Liver (tissue), 10 donors: ENCODE measurements at places on chromosomes 4 and X. TPM values are rescaled to one million over a fixed set of nuclear protein-coding genes. Genes with fewer than 3 reads are reported as not detected.

DNA sequence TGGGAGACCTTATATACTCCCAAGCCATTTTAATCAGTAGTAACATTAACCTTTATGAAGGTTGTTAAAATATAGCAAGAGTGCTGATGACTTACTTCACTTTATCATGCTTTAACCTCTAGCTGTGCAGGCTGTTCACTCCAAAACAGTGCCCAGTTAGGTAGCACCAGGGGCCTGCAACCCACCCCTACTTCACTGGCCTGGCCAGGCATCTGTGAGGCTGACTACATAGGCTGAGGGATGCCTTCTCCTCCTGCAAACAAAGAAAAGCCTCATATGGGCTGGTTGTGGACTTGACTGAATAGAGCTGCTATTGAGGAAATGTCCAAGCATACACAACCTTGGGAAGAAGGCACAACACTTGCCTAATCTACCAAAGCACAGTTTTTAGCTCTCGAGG is 172.8 kb downstream of the SHROOM3 start:
- H3K27me3 ChIP-seq, result no peaks in the 10 kb centered on the region
- DNase-seq, result no peak
- H3K4me1 ChIP-seq, result peaks cover 2% of the 10 kb centered on the region
- H3K4me3 ChIP-seq, result no peak overlapping the region
- H3K27ac ChIP-seq, result no peak overlapping the region
- H3K36me3 ChIP-seq, result no peaks in the 10 kb centered on the region

- no peak for DNase-seq
- no peak overlapping the region for H3K27ac ChIP-seq
- H3K27me3 ChIP-seq, result no peaks in the 10 kb centered on the region
- no peak overlapping the region for H3K4me3 ChIP-seq
Observed at GRCh38 chr4:3009422-3009821, 46.1 kb downstream of the GRK4 start.

GRCh38 chrX:132953354-132953753 is 5.1 kb downstream of the HS6ST2 start:
- H3K4me3 ChIP-seq, result no peak overlapping the region
- DNase-seq, result no peak
- H3K4me1 ChIP-seq, result peaks cover 3% of the 10 kb centered on the region
- no peaks in the 10 kb centered on the region for H3K36me3 ChIP-seq
- no peak overlapping the region for H3K27ac ChIP-seq

DNA sequence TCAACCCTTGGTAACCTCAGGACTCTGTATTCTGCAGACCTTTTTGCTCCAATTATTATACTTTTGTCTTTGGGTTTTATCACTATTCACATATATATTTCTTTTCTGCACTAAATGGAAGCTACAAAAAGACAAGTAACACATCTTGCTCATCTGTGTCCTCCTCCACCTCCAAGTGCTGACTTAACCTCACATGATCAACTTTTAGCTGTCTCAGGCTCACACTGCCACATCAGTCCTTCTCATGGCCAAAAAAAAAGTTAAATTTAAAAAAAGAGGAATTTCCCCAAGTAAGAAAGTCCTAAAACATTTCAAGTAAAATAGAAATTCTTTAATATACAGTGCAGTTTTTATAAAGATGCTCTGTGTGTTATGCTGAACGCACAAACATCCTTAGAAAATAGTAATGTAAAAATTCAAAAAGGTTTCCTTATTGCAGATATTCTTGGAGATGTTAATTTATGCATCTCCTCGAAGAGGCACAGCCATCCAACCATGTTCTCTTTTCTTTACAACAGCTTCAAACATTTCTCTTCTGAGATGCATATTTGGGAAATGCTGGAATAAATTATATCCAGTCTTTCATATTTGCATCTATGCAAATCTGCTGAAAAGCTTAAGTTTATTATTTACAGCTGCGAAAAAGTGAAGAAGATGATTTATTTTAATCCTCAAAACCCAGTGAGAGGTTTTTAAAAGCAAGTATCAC is 37.6 kb downstream of the ARAP2 start:
- DNase-seq, result no peak
- no peak overlapping the region for H3K27ac ChIP-seq
- peaks cover 19% of the 10 kb centered on the region for H3K4me1 ChIP-seq
- no peaks in the 10 kb centered on the region for H3K27me3 ChIP-seq
- H3K36me3 ChIP-seq, result peaks cover 6% of the 10 kb centered on the region

DNA sequence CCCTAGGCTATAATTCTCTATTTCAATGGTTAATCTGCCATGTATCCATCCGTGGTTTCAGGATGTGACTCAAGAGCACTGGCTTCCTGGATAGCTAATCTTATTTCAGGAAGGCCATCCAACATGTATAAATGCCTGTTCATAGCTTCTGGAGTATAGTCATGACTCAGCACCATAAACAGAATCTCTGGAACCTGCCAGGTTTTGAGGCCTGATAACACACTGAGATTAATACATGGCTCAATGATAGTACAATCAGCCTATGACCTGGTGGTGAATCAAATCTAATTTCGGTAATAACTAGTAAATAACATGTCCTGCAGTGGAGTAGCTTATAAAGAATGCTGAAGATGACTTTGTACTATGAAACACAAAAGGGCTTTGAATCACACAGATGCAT is 5.7 kb upstream of the IL13RA2 start:
- DNase-seq, result no peak
- H3K4me3 ChIP-seq, result no peak overlapping the region
- no peaks in the 10 kb centered on the region for H3K36me3 ChIP-seq
- H3K27ac ChIP-seq, result no peak overlapping the region
- H3K4me1 ChIP-seq, result no peaks in the 10 kb centered on the region

GRCh38 chr4:118171381-118171780 is 137.1 kb downstream of the NDST3 start:
- no peak overlapping the region for H3K4me3 ChIP-seq
- DNase-seq, result no peak
- no peaks in the 10 kb centered on the region for H3K4me1 ChIP-seq
- no peaks in the 10 kb centered on the region for H3K27me3 ChIP-seq
- H3K27ac ChIP-seq, result no peak overlapping the region

- H3K36me3 ChIP-seq, result no peaks in the 10 kb centered on the region
- peaks cover 8% of the 10 kb centered on the region for H3K4me1 ChIP-seq
- H3K4me3 ChIP-seq, result no peak overlapping the region
- no peaks in the 10 kb centered on the region for H3K27me3 ChIP-seq
- no peak for DNase-seq
Observed at GRCh38 chr4:122764071-122764820, 31.7 kb downstream of the BBS12 start.

DNA sequence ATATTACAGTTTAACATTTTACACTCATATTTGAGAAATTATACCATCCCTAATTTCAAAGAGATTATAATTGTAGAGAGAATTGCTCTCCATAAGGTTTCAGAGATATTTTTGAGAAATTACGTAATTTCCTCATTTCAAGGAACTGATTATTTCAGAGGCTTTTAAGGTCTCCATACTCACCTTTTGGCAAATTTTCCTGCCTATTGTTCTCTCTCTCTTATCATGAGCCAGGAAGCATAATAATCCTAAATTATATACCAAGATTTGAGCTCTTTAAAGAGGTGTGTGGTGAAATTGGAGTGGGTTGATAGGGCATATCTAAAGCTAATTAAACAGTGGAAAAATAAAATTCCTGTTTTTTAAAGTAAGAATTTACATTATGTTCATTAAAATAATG is 248.9 kb upstream of the FTHL17 start:
- no peak overlapping the region for H3K27ac ChIP-seq
- no peak overlapping the region for H3K4me3 ChIP-seq
- no peaks in the 10 kb centered on the region for H3K27me3 ChIP-seq

DNA sequence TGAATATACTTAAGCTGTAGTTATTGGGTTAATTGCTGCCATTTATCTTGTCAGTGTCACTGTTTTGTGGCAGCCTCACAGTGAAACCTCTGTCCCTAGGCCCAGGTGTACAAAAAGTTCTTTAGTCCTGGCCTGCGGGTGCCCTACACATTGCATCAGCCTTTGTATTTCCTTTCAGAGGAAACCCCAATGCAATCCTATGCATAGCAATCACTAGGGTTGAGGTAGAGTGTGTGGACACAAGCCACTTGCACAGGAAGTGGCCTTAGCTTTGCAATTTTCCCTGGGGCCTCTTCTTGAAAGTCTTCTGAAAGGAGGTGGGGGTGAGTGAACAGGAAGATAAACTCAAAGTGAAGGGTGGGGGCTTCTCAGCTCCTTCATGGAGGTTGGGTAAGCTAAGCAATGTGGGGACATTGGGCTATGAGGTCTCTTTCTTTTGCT is 27.8 kb downstream of the VSIG4 start:
- H3K27ac ChIP-seq, result no peak overlapping the region
- H3K27me3 ChIP-seq, result no peaks in the 10 kb centered on the region
- H3K4me3 ChIP-seq, result no peak overlapping the region
- H3K4me1 ChIP-seq, result peaks cover 3% of the 10 kb centered on the region
- no peaks in the 10 kb centered on the region for H3K36me3 ChIP-seq
- no peak for DNase-seq

- H3K4me3 ChIP-seq, result no peak overlapping the region
- no peaks in the 10 kb centered on the region for H3K27me3 ChIP-seq
- no peak for DNase-seq
- no peak overlapping the region for H3K27ac ChIP-seq
Observed at GRCh38 chrX:45771560-45772340, 571.1 kb upstream of the DIPK2B start.

GRCh38 chr4:106546370-106546769 is 177.8 kb upstream of the GIMD1 start:
- no peak overlapping the region for H3K27ac ChIP-seq
- DNase-seq, result no peak
- no peaks in the 10 kb centered on the region for H3K4me1 ChIP-seq
- no peaks in the 10 kb centered on the region for H3K27me3 ChIP-seq
- no peak overlapping the region for H3K4me3 ChIP-seq
- H3K36me3 ChIP-seq, result no peaks in the 10 kb centered on the region

- DNase-seq, result no peak
- H3K36me3 ChIP-seq, result no peaks in the 10 kb centered on the region
- peaks cover under 1% of the 10 kb centered on the region for H3K27me3 ChIP-seq
Observed at GRCh38 chr4:79241846-79242245, 84.0 kb downstream of the NAA11 start.

DNA sequence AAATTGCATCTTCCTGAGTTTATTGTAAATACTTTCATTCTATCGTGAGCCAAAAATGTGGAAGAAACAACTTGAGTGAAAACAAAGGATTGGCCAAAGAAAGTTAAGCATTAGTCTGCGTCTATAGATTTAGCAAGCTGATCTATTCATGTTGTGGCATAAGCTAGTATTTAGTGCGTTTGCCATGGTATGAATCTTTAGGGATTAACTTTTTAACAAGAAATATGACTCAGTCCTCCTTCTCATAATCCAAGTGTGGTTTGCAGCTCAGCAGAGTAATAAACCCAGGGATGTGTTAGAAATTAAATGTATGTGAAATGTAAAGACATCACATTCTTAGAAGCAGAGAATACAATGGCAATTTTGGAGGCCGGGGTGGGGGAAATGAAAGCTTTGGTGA is 1110.9 kb downstream of the NLGN4X start:
- no peak overlapping the region for H3K27ac ChIP-seq
- H3K27me3 ChIP-seq, result no peaks in the 10 kb centered on the region
- DNase-seq, result no peak
- no peak overlapping the region for H3K4me3 ChIP-seq
- no peaks in the 10 kb centered on the region for H3K4me1 ChIP-seq

- no peak overlapping the region for H3K27ac ChIP-seq
- DNase-seq, result no peak
- H3K36me3 ChIP-seq, result no peaks in the 10 kb centered on the region
- H3K4me3 ChIP-seq, result no peak overlapping the region
Observed at GRCh38 chrX:121062289-121062688, 14.9 kb downstream of the GLUD2 start.

DNA sequence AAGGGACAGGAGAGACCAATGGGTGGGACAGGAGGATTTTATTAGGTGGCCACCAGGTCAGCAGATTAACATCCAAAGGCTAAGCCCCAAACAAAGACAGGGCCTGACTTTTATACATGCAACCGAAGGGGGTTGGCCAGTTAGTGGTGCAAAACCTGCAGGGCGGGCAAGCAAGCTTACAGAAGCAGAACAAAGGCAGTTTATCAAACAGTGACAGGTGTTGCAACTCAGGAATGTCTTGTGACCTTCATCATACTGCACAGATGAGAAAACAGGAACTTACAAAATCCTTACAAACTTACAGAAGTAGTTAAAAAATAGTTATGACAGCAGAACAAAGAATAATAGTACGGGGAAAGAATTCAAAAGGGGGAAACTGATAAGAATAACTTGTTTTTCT is 708.1 kb downstream of the GLUD2 start:
- DNase-seq, result no peak
- H3K36me3 ChIP-seq, result no peaks in the 10 kb centered on the region
- no peaks in the 10 kb centered on the region for H3K4me1 ChIP-seq
- no peak overlapping the region for H3K4me3 ChIP-seq

- no peaks in the 10 kb centered on the region for H3K4me1 ChIP-seq
- no peaks in the 10 kb centered on the region for H3K36me3 ChIP-seq
- H3K27me3 ChIP-seq, result no peaks in the 10 kb centered on the region
- no peak overlapping the region for H3K4me3 ChIP-seq
- no peak for DNase-seq
Observed at GRCh38 chr4:128606173-128606572, 203.3 kb upstream of the JADE1 start.

DNA sequence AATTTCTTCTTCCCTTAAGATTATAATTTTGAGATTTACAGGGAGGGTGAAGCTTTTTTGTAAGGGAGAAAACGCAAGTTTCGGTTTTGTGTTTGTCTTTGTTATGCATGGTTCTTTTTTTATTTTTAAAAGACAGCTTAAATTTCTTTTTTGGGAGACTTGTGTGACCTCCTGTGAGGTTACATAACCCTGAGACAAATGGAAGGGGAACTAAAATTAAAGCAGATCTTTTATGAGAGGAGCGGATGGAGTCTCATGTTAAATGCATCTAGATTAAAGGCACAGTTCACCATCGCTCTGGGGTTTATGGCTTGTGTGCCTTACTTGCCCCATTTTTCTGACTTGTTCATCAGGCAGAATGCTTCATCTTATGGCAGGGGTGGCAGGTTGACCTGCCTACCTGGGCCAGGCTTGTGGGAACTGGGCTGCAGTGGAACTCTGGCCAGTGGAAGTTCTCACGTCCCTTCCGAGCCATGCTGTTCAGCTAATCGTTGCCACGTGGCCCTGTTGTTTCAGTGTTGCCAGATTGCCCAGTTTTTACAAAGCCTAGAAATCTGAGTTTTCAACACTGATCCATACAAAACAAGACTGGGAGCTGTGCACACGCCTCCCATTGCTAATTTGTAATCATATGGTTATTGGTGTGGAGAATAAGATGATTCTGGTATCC is 291.8 kb downstream of the ARHGAP10 start:
- peak overlapping the region; percentile 78 for H3K27ac ChIP-seq
- no peaks in the 10 kb centered on the region for H3K27me3 ChIP-seq
- H3K4me3 ChIP-seq, result peak overlapping the region; percentile 34
- H3K36me3 ChIP-seq, result no peaks in the 10 kb centered on the region
- no peak for DNase-seq

Gene PAK3
- total RNA-seq, result 0.25 TPM

Gene OTUD6A
- not detected for total RNA-seq

Gene DGAT2L6
- not detected for total RNA-seq

Gene MAML3
- 4.3 TPM for total RNA-seq

Gene MAGEA4
- not detected for total RNA-seq

Gene GAGE12H
- not detected for total RNA-seq

Gene ITM2A
- total RNA-seq, result 12.8 TPM

Gene SMPX
- 0.09 TPM for total RNA-seq

Gene ABCG2
- 23.6 TPM for total RNA-seq

Gene KCTD8
- not detected for total RNA-seq

Gene NRK
- 0.61 TPM for total RNA-seq
